ENCODE measurements at places on chromosomes 2 and 18.

- no peak for DNase-seq
Measured at GRCh38 chr2:5111581-5111980, 580.6 kb upstream of the SOX11 start.

- no peak for DNase-seq
Measured at GRCh38 chr2:53018825-53019425, 748.7 kb upstream of the CHAC2 start.

- DNase-seq, result no peak
Measured at GRCh38 chr2:18940184-18940583, 350.8 kb upstream of the NT5C1B start.

DNA sequence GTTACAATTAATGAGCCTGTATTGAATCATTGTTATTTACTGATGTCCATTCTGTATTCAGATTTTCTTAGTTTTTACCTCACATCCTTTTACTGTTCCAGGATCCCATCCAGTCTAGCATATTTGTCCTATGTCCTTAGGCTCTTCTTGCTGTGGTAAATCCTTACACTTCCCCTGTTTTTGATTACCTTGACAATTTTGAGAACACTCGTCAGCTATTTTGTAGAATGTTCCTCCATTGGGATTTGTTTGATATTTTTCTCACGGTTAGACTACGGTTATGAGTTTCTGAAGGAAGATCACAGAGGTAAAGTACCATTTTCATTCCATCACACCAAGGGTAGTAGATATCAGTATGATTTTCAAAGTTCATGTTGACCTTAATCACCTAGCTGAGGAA lies 202.3 kb downstream of the AKAIN1 start:
- no peak for DNase-seq

- no peak for DNase-seq
Measured at GRCh38 chr2:168348076-168348475, 100.7 kb upstream of the STK39 start.

DNA sequence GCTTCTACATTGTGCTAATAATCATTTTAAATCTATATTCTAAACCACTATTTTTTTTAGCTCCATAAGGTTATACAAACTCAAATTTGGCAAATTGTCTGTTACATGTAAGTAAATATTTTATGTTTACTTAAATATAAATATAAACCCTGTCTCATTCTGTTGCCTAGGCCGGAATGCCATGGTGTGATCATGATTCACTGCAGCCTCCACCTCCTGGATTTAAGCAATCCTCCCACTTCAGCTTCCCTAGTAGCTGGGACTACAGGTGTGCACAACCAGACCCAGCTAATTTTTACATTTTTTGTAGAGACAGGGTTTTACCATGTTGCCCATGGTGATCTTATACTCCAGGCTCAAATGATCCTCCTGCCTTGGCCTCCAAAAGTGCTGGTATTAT lies 124.7 kb downstream of the MEIS1 start:
- no peak for DNase-seq

DNA sequence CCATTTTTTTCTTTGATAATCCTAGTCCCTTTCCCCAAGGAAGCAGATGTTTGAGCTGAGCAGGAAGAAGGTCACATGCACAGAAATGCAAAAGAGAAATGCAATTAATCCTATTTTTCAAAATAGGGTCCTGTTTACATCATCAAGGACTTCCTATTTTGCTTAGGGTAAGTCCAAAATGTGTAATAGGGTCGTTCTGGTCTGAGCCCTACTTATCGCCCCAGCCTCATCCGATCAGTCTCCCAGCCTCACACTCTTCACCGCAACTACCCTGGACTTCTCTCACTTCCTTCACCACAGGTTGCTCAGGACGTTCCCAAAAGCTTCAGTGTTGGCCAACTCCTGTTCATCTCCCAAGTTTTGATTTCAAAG lies 32.8 kb downstream of the FOSL2 start:
- DNase-seq, result no peak

- no peak for DNase-seq
Measured at GRCh38 chr2:23912054-23912453, 14.9 kb downstream of the ATAD2B start.

DNA sequence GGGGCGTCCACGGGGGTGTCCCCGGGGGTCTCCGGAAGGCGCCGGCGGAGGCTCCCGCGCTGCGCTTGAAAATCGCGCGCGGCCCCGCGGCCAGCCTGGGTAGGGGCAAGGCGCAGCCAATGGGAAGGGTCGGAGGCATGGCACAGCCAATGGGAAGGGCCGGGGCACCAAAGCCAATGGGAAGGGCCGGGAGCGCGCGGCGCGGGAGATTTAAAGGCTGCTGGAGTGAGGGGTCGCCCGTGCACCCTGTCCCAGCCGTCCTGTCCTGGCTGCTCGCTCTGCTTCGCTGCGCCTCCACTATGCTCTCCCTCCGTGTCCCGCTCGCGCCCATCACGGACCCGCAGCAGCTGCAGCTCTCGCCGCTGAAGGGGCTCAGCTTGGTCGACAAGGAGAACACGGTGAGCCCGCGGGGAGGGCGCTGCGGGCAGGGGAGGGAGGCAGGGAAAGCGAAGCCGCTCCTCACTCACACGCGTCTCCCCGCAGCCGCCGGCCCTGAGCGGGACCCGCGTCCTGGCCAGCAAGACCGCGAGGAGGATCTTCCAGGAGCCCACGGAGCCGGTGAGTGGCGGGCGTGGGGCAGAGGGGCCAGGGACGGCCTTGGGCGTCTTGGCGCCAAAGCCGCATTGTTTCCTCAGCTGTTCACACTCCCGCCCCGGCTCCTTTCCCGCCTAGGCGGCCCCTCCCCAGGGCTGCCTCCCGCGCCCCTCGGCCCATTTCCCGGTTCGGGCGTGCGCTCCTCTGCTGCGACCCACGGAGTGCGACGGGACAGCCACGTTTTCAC lies at the start of gene RRM2:
RRM2 (plus strand) TSS at position 240 of the 781 bp plus-strand sequence; CDS start at position 300, 60 bp downstream.
- DNase-seq, result peak; percentile 67

- no peak for DNase-seq
Measured at GRCh38 chr2:10777842-10778723, 34.5 kb downstream of the PDIA6 start.

DNA sequence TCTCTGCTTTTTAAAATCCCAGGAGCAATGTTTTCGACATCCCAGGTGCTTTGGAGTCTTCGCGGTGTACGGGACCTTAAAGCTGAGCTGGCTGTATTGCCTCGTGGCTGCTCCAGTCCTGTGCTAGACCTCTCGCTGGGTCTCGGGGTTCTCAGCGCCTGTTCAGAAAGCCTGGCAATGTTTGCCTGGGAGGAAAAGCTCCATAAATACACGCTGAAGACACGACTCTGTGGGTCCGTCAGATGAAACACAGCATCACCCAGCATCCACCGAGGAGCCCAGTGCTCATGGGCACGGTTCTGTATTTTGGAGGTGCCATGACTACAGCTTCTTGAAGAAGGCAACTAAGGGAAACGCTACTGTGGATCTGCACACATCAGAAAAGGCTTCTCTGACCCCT lies 21.6 kb downstream of the MBP start:
- no peak for DNase-seq

DNA sequence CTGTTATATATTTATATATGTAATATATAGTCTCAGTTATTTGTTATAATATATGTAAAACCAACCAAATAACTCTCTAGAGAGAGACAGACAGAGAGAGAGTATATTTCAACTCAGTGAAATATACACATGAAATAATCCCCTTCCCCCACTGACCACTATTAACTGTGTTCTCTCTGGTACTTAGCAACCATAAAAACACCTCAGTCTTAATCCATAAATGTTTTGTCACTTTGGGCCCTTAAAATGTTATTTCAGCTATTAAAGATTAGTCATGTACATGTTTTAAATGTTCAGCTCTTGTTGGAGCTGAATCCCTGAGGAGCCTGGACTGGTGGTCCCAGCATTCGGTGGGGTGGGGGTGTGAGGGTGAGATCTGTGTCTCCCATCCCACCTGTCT lies 122.2 kb upstream of the MAP3K20 start:
- no peak for DNase-seq

DNA sequence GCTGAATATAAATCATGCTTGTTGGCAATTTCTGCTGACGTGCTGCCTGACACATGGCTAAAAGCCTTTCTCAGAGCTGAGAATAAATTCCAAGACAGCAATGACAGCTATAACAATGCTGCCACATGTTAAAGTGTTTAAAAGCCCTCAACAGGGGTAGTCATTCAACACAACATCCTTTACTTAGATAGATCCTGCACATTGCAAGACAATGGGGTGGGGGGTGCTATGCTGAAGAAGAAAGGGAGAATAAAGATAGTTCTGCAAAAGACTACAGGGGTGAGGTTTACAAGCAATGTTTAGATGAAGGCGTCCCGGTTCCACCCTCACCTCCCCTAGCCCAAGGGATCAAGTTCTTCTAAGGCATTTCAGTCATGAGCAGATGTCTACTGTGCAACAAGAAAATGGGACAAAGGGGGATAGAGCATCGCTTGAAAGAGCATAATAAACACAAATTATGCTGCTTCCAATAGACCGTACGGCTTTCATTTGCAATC lies 291.0 kb upstream of the ACVR2A start:
- no peak for DNase-seq

GRCh38 chr18:45222180-45222579 lies 393.1 kb upstream of the SLC14A2 start:
- no peak for DNase-seq

- no peak for DNase-seq
Measured at GRCh38 chr2:233663911-233664310, 7.8 kb upstream of the UGT1A9 start.

- DNase-seq, result peak; percentile 40
Measured at GRCh38 chr2:179263446-179264367, 925 bp downstream of the SESTD1 start.

DNA sequence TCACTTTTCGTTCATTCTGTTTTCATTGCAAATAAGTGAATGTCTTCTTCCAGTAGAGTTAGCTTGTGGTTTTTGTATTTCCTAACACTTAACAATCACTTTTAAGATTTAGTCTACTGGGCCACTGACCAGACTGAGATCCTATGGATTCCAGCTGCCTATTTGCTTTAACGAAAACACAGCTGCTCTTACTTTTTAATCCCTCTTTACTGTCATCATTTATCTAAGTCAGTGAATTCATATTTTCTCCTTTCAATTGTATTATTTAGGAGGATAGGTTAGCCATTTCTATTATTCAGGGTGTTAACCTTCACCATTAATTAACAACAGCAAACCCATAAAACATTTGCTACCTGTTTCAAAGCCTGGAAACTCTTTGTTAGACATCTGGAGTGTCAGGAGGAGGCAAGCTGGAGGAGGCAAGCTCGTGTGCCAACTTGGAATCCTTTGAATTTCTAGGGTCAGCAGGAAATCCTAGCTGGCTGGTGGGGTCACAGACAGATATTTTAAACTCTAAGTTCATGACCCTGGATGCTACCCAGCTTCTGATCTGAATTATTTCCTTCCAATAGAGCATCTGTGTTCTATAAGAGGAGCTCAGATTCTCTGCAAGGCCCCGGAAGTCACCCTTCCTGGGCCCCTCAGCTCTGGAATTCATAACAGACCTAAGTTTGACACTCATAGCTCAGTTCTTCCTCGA lies 385.3 kb downstream of the RBM43 start:
- DNase-seq, result no peak

GRCh38 chr18:22471546-22472131 lies 53.9 kb upstream of the CTAGE1 start:
- no peak for DNase-seq

DNA sequence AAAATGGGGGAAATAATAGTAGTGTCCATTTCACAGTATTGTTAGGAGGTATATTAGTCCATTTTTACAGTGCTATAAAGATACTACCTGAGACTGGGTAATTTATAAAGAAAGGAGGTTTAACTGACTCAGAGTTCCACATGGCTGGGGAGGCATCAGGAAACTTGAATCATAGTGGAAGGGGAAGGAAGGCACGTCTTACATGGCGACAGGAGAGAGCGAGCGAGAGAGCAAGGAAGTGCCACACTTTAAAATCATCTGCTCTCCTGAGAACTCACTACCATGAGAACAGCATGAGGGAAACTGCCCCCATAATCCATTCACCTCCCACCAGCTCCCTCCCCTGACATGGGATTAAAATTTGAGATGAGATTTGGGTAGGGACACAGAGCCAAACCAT lies 23.4 kb downstream of the MGAT5 start:
- DNase-seq, result no peak

DNA sequence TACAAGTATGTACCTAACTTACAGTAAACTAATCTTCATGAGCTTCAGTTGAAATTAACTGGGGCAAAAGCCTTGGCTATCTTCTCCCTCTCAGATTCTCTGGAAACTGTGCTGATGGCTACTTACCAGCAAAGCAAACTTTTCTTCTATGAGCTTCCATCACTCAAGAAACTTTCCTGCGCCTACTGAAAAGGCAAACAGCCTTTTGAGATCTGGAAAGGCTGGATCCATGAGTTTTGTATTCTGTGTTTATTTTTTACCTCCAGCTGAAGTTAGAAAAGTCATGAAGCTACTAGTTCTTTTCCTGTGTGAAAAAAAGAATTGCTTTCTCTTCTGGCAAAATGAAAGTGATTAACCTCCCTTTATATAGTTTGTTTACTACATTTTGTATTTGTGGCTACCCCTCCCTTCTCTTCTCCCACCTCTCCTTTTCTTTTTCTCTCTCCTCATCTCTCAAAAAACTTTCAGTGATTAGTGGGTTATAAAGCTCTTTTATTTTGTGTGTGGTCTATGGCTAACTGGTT lies 49.2 kb upstream of the RNF152 start:
- DNase-seq, result no peak

- no peak for DNase-seq
Measured at GRCh38 chr2:43333101-43333655, 106.8 kb upstream of the ZFP36L2 start.

DNA sequence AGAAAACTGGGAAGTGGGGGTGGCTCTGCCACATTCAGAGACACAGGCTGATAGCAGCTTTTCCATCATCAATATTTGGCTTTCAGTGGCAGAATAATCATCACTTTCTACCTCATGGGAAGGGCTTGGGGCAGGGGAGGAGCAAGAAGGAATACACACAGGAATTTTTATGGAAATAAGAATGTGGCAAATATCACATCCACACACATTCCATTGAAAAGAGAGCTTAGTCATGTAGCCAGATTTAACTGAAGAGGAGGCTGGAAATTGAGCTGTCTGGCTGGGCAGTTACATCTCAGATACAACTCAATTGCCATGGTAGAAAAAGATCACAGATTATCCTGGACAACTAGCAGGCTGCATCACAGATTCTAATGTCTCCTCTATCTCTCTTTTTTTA lies 1474.0 kb upstream of the ACVR2A start:
- DNase-seq, result no peak

DNA sequence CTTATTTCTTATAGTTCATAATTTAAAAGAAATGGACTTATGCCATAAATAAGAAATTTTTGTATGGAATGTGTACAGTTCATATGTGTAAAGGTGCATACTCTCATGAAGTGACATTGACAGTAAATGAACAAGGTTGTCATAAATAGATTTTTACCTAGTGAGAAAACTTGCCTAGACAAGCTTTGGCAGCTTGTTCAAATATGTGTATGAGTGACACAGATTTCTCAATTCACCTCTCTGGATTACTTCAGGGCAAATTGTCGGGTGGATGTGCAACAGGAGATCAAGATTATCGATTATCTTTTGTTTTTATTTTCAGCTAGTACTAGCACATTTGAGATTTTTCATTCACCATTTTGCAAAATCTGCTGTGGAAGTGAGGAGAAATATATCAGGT lies 758.1 kb upstream of the ACVR2A start:
- no peak for DNase-seq
